ENCODE measurements at places on chromosomes 11 and 22.

DNA sequence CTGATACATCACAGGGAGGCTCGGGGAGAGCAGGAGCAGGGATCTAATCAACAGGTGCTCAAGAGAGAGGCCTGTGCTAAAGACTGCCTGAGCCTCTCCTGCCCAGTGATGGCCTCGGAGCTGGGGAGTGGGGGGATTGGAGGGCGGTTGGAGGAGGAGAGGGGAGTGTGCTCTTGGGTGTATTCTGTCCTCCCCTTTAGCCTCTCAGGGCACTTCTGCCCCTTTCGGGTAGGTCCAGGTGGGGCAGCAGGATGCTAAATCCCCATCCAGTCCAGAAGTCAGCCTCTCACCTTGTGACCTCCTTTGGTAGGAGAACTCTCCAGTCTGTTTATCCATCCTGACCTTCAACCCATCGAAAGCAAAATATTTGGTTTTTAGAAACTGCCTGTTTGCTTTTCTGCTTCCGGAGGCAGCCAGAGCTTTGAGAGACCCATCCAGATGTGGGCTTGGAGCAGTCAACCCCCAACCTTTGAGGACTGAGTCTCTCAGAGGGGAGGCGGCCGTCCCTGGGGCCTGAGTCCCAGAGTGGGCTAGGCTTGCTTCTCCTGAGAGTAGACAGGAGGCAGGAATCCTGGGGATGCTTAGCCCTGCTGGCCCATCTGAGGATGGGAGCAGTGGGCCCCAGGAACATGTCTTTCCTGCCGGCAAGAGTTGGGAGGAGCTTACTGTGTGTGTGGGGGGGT is 105.2 kb upstream of the SYT13 start:
- no peak for DNase-seq

DNA sequence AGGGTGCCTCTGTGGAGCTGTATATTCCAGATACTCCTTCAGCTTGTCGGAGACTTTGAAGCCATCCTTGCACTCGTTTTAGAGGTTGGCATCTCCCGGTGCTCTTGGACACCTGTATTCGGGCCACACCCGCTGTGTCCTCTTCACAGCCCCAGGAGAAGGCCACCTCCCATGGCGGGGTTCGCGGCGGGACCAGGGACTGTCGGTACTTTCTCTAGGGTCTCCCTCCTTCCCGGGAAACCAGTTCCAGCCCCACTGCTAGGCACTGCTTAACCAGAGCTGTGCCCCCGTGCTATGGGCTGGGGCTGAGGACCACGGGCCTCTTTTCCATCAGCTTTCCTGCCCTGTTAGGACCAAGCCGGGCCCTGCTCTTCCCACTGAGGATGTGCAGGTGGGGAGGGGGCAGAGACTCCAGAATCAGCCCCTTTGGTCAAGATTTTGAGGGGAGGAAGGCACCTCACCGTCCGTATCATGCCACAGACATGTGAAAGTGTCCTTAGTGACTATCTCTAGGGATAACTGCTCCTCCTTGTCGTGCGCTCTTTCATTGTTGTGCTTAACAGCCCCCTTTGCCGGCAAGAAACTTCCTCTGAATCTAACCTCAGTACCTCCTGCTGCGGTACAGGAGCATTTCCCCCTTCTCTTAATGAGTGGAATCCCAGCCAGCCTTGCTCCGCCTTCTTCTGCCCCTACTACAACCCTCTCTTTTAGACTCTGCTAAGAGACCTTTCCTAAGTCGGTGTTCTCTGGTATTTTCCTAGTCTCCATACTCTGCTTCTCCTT is 1.2 kb upstream of the B3GAT1 start:
- no peak for DNase-seq

DNA sequence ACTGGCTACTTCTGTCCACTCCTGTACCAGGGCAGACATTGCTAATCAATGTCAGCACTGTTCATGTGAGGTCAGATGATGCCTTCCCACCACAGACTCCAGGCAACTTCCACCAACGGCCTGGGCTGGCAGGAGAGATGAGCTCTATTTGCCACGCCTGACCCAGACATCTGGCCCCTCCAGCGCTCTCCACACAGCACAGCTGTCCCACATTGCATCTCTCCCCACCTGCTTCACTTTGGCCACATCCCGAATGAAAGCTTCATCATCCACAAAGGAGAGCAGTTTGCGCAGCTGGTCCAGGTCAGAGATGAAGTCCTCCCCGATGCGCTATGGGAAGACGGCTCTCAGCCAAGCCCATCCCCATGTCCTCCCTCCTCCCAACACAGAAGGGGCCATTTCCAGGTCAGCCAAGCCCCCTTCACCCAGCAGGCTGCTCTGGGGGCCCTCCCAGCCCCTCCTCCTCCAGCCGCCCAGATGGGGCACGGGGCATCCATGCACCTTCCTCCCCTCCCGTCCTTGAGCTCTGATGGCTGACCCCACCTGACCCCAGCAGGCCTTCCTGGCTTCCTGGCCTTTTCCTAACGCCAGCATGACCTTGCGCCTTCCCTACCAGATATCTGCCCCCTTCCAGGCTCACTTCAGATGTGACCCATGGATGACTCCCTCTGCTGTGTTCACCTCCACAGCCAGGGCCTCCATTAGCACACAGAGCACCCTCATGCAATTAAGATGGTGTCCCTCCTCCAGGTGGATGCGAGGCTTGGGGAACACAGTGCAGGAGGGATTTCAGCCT is 7.4 kb downstream of the PYGM start:
- no peak for DNase-seq

GRCh38 chr11:93613231-93613831 is 48.2 kb upstream of the CEP295 start:
- no peak for DNase-seq

DNA sequence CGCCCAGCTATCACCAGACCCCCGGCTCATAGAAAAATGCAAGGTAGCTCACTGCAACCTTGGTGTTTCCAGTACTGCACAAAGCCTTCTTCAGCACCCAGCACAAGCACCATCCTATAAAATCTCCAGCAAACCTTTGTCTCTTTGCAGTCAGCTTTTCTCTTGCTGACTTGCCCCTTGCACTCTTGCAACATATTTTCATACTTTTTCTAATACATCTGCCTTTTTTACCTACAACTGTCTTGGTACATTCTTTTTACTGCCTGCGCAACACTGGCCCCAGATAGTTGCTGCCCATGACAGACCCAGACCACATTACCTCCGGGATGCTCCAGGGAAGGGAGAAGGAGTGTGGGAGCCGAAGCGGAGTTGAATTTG is 142.4 kb downstream of the MPPED1 start:
- DNase-seq: no peak

- no peak for DNase-seq
These were observed 29.4 kb downstream of the IFT27 start for GRCh38 chr22:36746375-36746970.

All from activated CD4-positive, alpha-beta T cell treated with anti-CD3 and anti-CD28 coated beads, Interleukin-2, amount 50 U/mL, for 4 hours (primary cell).